ENCODE measurements at places on chromosomes 13 and 19.

DNA sequence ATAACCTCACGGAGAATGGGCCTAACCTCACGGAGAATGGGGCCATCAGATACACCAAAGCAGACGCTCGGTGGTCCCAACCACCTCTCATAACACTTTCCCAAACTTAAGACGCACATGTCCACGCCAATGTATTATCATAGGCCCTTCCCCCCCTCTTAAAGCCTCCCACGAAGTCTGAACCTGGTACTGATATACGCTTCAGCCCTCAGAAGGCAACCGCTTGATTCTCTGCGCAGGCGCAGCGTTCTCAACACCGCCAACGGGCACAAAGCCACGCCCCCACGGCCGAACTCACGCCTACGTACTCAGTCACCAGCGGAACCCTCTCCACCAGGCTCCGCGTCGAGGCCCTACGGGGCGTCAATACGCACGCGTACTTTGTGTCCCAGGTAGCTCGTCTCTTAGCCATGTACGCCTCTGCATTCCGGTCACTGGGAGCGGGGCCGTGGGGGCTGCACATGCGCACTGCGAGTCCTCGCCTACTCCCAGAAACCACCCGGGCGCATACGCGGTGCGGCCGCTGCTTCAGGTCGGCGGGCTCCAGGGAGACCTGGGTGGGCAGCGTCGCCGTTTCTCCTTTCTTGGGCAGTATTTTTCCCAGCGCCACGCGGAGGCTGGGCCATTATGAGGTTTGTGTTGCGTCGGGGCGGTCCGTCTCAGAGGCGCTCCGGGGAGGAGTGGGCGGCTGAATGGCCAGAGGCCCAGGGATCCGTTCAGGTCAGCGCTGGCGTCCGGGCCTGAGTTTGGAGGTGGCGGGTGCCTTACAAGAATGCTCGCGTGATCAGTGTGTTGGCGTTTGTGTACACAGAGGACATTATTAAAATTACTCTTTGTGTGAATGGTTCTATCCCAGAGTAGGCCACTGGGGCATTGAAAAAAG, 25.3 kb downstream of the ZNF582 start:
- peak; percentile 49 for DNase-seq

DNA sequence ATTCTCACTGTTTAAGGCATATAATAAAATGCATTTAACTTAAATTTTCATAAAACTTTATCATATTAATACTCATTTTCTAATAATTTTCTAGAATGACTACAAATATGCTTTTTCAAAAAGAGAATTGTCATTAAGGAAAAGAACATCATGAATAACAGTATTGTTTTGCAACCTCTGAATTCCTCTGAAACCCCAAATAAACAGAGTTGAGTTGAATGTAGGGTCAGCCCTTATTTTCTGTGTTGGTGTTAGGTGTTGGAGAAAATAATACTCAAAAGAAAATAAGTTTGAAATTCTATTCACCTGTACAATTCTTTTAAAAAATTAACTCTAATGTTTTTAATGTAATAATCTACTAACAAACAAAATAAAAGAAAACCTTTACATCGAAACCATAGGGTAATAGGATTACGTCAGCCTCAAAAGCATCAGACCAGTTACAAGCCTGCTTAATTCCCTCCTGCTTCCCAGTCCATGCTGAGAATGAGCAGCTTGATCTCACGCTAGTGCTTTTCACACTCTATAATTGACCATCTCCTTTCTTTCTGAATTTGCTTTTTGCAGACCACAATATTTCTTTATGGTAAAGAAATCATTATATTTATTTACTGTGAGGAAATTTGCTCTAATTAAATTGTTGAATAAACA, 160.9 kb downstream of the PCDH9 start:
- no peak for DNase-seq

- no peak for DNase-seq
These were observed 131.1 kb upstream of the GJB6 start for GRCh38 chr13:20363172-20363571.

DNA sequence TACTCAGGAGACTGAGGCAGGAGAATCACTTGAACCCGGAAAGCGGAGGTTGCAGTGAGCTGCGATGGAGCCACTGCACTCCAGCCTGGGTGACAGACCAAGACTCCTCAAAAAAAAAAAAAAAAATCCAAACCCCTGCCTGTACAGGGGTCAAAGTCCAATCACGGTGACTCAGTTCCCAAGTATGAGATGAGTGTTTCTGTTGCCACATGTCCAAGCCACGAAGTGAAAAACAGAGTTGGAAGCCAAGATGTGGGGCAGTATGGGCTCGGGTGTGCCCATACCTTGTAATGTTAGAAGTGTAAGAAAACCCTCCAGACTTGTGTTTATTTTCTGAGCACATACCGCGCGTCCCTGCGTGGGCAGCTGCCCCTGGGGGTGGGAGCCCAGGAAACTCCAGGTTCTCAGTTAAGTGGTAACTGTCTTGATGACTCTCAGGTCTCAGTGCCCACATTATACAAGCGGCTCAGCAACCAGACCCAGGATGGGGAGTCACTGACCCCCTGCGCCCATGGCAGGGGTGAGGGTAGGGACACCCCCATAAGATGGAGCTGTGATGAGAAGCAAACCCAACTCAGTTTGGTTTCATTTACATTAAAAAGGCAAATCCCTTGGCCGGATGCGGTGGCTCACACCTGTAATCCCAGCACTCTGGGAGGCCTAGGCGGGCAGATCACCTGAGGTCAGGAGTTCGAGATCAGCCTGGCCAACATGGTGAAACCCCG, 1.2 kb upstream of the GPX4 start:
- no peak for DNase-seq

DNA sequence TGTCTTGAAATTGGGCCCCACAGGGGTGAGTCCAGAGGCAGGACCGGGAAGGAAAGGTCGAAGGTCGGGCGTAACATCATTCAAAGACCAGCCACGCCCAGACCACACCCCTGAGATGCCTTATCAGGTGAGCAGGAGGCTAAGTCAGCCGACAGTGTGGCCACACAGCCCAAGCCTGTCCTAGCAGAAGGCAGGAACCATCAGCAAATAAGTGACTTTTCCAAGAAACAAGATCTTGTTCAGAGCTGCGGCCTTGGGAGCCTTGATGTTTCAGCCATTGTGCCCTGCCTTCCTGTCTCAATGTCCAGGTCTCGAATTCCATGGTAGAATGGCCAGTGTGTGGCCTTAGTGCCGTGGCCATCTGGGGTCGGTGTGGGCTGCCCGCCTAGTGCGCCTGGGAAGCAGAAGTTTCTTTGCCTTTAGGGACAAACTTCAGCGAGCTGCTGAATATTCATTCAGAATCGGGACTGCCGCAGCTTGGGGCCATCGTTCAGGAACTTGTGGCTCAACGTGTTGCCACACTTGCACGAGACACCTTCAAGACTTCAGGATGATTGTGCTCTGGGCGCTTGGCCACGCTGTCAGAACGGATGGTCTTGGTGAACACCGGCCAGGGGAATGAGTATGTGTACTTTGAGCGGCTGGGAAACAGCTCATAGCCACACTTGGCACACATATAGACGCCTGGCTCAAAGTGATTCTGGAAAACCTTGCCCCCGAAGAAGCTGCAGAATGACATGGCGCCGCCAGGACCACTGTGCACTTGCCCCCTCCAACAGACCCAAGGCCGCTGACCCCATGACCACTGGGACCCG, 6.1 kb upstream of the IFNL4 start:
- DNase-seq: no peak

Measured in activated T-helper 1 cell treated with Interleukin-2 at 50 U/mL for 16 hours (primary cell).